Urinary bladder (tissue), 4 donors: ENCODE measurements at places on chromosomes 12 and 14. TPM values are rescaled to one million over a fixed set of nuclear protein-coding genes. Genes with fewer than 3 reads are reported as not detected.

DNA sequence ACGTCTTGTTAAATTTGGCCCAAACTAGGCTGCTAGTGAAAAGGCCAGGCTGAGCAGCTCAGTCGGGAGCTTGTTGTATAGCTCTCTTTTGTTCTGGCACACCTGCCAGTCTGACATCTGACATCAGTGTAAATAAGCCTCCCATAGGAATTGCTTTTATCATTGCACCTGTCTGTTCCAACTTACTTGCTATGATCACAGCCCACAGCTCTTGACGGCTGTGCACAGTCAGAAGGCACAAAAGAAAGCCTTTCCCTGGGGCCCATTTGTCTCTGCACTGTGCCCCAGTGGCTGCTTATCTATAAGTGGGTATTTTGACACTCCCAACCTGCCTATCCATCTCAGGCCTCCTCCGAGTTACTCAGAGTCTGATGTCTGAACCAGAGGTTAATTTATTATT is 324.5 kb downstream of the NUAK1 start:
- DNase-seq = no peak

DNA sequence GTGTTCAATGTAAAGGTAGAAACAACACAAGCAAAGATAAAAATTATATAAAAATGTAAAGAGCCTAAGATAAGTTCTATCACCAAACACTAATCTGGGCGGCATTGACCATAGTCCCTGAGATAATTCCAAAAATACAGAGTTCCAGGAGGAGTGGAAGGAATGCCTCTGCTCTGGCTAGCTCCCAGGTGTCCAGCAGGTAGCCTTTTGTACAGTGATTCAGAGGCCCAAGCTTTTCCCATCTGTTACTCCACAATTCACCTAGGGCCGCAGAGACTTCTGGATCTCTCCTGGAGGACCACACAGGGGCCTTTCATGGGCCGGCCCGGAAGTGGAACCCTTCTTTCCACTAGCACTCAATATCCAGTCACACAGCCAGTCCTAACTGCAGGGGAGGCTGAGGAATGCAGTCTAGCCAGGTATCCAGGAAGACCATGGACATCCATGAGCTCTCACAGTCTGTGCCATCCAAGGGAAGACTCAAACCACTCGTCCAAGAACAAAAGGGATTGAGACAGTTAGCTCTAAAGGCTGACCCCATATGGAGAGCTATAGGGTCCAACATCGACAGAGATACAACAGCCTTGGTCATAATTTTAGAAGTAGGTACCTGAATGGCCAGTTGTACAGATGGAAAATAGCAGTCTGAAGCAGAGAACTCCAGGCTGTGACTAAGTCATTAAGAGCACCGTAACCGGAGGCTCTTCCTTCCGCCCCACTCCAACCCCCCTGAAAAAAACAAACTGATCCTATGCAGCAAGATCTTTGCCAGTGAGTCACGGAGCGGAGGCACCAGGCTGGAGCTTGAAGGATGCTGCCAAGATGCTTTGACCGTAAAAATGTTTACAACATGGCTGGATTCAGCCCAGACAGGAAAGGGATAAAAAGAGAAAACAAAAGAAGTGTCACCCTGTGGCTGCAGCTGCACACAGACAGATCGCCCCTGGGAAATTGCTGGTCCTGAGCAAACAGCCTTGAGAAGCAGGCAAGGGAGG is 204.8 kb downstream of the NUAK1 start:
- DNase-seq = no peak

GRCh38 chr12:123829561-123829960 is 67.5 kb downstream of the DNAH10 start:
- no peak for DNase-seq

GRCh38 chr12:15214851-15215601 is 6.2 kb downstream of the RERG start:
- DNase-seq = no peak

BDKRB2 gene
- 10.5 TPM for total RNA-seq

KRT5 gene
- total RNA-seq = 55.4 TPM

CIROP gene
- total RNA-seq = not detected
